ENCODE measurements at places on chromosomes 3 and 15. TPM values are rescaled to one million over a fixed set of nuclear protein-coding genes. Genes with fewer than 3 reads are reported as not detected.
A peak's percentile ranks its signal among the peaks of the same experiment; 100 is the strongest.

- no peak for DNase-seq
Measured at GRCh38 chr3:186618318-186618938, 5.6 kb downstream of the AHSG start.

DNA sequence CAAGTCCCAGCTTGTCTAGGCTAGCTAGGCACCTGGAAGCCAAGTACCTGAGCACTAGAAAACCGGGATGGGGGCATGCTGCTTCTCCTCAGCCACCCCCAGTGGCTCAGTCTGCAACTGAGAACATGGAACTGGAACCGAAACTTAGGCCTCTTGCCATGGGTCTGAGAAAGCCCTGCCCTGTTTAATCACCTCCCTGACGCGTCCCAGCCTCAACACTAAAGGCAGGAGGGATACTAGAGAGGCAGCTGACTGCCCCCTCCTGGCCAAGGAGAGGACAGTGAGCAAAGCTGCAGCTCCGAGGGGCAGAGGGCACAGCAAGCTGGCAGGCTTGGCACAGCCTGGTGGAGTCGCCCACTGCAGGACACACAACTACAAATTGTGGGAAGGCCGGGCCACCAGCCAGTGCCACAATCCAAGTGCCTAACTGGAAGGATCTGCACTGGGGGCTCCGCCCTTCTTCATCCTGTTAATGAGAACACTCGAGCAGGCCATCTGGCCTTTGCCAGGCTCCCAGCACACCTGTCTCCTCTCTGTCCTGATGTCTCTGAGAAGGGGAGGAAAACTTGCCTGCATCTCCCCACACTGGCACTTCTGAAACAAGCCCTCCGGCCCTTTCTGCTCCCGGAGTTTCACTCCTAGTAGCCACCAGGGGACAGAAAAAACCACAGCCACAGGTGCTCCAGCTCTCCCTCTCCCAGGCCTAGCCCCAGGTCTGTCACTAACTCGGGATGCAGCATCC, 53.7 kb downstream of the BDH1 start:
- peak; percentile 76 for DNase-seq

DNA sequence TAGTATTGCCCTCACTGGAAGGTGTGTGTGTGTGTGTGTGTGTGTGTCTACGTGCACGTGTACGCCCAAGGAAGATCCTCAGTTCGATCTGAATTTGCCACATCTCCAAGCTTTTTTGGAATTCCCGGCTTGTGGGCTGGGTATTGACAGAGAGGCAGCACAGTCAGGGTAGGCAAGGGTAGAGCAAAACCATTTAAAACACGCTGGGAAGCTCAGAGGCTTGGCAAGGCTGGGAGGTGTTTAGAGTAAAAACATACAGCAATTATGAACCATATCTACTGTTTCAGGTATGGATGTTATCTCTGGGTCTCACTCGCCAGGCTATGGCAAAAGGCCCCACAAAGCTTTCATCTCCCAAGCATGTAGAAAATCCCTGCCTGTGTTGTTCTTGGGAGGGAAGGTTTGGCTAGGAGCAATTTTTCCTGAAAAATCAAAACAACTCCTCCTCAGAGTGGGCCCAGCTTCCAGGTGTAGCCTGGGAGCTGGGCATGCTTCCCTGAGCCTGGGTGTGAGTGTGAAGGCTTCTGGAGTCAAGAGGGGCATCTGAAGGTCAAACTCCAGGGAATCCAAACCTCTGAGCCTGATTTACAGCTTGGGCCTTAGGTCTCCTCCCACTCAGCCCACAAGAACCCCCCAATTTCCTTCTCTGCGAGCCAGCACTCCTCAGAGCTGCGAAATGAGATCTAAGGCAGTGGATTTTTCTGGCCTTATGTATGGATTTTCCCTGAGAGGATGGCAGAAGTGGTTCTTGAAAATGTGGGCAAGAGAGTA, 244.8 kb upstream of the TPRG1 start:
- no peak for DNase-seq

GRCh38 chr3:175865724-175866123, 1006.6 kb downstream of the NAALADL2 start:
- no peak for DNase-seq

GRCh38 chr3:152706991-152707713, 127.8 kb upstream of the P2RY1 start:
- DNase-seq = no peak

DNA sequence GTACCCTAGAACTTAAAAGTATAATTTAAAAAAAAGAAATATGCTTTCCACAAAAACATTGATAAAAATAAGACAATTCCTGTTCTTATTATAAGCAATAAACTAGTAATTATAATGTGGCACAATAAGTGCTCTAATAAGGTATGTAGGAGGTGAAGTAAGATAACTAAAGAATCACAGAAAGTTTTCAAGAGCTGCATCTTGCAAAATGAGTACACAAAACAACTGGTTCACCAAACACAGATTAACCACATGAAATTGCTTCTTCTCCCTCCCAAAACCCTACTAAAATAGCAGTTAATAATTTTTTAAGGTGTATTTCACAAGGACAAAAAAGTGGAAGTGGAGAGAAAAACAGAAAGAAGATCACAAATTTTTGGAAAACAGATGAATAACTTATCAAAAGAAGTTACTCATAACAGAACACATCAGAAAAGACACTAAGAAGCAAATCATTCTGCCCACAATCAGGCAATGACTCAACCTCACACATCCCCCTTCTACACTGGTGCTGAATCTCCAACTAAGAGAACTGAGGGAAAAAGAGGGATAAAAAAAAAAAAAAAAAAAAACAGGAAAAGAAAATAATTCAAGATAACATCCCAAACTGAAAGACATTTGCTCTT, 64.2 kb downstream of the TBC1D5 start:
- DNase-seq = no peak

The LAMB2 gene
- total RNA-seq = 1,050 TPM

The IL12A gene
- total RNA-seq = not detected

The NR2E3 gene
- total RNA-seq = 0.46 TPM

The CAMP gene
- total RNA-seq = not detected

The AHSG gene
- not detected for total RNA-seq

The SLC24A5 gene
- not detected for total RNA-seq

The KIF15 gene
- 0.69 TPM for total RNA-seq
